ENCODE measurements at places on chromosomes 1 and 21.

GRCh38 chr21:34936883-34937563, 112.1 kb downstream of the RUNX1 start:
- DNase-seq, result no peak

DNA sequence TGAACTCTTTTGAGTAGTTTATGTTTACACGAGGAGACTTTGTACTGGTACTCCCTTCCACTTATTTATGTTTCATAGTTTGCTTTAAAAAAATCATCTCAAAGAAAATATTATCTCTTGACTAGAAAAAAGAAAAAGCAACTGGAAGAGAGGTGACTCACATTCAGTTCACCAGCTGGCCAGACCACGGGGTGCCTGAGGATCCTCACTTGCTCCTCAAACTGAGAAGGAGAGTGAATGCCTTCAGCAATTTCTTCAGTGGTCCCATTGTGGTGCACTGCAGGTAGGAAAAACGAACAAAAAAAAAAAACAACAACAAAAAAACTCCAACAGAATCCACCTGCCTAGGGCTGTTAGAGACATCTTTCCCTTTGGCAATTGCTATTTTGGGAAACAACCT, 102.9 kb downstream of the PTPRC start:
- DNase-seq, result no peak

DNA sequence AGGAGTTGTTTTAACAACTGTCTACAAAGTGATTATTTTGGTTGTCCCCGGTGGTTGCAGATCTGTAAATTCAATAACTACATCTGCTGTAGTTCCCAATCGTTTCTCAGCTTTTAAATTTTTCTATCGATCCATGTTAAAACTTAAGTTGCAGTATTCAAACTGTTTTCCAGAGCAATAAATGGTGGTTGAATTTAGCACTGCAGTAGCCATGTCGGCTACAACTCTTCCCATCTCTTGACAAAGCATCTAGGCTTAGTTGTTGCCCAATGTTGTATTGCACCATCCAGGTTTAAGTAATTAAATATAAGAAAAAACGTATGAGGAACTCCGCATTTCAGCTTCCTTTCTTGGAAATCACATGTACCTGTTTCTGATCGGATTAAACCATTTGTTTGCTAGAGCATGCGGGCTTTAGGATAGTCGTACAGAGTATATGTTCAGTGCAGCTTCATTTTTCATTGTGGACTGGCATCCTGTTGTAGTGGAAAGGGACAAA, 996 bp downstream of the CNIH4 start:
- no peak for DNase-seq

DNA sequence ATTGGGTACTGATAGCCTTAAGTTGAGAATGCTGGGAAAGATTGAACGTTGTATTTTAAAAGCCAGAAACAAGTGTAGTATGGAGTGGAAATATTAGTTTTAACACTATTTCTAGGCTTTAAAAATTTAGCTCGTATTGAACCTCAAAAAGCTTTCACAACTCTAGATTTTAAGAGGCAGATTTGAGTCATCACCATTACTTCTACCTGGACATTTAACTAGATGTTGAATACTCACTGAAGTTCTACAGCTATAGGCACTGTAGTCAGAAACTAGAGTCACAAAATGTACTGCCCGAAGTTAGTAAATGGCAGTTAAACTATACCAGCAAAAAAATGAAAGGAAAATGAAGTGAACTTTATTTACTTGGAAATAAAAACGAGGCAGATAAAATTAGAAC, 96.5 kb downstream of the NEK7 start:
- no peak for DNase-seq

GRCh38 chr1:221335161-221336101, 406.5 kb downstream of the DUSP10 start:
- DNase-seq, result no peak

GRCh38 chr1:94218332-94218731, 19.1 kb downstream of the ARHGAP29 start:
- DNase-seq, result no peak

- DNase-seq, result peak; percentile 21
Observed at GRCh38 chr1:54287176-54287650, 87.2 kb downstream of the MRPL37 start.

Data from C1 segment of cervical spinal cord (tissue), 14 donors.